ENCODE measurements at places on chromosomes 1 and 21.

GRCh38 chr1:54575605-54576290 is 27.7 kb downstream of the ACOT11 start:
- DNase-seq: no peak

DNA sequence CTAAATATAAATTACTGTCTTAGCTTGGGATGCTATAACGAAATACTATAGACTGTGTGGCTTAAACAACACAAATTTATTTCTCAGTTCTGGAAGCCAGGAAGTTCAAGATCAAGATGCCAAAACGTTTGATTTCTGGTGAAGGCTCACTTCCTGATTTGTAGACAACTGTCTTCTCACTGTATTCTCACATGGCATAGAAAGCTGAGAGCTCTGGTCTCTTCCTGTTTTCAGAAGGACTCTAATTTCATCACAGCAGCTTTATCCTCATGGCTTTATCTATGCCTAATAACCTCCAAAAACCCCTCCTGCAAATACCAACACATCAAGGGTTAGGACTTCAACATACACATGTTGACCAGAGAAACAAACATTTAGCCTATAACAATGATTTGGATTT is 1795.5 kb downstream of the MRPL39 start:
- no peak for DNase-seq

- DNase-seq: peak; percentile 33
Measured at GRCh38 chr1:161374373-161374772, 6.7 kb upstream of the CFAP126 start.

- no peak for DNase-seq
Measured at GRCh38 chr1:29901624-29902325, 665.5 kb downstream of the PTPRU start.

GRCh38 chr1:246147524-246148461 is 359.3 kb downstream of the SMYD3 start:
- no peak for DNase-seq

GRCh38 chr1:152505083-152505482 is 5.5 kb upstream of the LCE5A start:
- DNase-seq: peak; percentile 8

DNA sequence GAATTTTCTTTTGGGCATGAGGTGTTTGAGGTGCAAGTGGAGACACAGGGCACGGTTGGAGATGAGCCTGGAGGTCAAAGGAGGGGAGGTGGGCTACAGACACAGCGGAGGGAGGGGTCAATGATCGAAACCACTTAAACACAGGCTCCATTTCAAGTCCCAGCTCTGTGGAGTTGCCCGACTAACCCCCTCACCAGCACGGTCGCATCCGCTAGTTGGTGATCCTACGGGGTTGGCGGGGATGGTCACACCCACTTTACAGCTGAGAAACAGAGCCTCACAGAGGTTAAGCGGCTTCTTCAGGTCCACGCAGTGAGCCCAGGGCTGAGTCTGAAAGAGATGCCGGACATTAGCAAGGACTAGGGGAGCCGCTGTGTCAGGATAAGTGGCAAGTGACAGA is 60.1 kb upstream of the RUNX3 start:
- no peak for DNase-seq

GRCh38 chr1:101079341-101079740 is 53.8 kb upstream of the DPH5 start:
- no peak for DNase-seq

DNA sequence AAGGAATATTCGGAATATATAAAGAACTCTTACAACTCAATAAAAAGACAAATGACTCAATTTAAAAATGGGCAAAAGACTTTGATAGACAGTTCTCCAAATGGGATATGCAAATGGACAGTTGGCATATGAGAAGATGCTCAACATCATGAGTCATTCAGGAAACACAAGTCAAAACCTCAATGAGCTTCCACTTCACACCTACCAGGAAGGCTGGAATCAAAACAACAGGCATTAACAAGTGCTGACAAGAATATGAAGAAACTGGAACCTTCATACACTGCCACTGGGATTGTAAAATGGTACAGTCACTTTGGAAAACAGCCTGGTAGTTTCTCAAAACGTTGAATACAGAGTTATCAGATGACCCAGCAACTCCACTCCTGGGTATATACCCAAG is 17.2 kb downstream of the PGBD5 start:
- DNase-seq: no peak

GRCh38 chr1:100861379-100861778 is 33.3 kb downstream of the EXTL2 start:
- no peak for DNase-seq

DNA sequence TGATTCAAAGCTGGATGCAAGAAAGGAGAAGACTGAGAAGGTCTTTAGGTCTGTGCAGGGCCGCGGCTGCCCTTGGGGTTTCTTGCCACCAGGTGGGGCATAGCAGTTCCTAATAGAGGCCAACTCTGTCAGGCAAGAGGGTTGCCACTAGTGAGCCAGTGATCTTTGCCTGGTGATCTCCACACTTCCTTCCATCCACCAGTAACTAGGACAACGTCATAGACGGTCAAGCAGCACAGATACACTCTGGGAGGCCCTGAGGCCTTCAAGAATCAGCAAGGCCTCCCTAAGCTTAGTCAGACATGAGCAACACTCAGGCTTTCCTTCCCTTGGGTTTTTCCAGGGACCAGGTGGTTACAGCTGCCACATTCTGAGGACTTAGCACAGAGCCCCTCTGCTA is 32.9 kb upstream of the ATP2B4 start:
- DNase-seq: peak; percentile 13

DNA sequence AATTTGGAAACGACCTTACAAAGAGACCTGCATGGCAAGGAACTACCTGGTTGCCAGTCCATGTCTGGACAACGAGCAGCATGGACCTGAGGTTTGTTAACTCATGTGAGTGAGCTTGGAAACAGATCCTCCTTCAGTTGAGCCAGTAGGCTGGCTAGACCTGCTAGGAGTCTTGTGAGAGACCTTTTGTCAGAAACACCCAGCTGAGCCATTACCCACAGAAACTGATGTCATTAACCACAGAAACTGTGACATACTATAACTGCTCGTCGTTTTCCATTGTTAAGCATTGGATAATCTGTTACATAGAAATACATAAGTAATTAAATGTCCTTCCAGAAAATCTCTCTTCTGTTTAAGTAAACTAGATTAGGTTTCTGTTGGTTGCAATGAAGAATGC is 211.1 kb upstream of the C21orf91 start:
- no peak for DNase-seq

DNA sequence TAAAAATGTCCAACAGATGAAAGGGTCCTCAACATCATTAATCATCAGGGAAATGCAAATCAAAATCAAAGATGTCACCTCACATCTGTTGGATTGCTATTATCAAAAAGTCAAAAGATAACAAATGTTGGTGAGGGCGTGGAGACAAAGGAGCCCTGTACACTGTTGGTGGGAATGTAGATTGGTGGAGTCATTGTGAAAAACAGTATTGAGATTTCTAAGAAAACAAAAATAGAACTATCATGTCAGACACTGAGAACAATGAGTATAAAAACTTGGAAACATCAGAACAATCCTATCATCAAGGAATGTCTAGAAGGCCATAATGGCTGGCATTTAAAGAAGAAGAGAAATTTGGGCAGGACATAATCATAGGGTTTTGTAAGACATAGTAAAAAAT is 209.2 kb upstream of the PTGFR start:
- no peak for DNase-seq

GRCh38 chr1:208159555-208160258 is 84.5 kb downstream of the PLXNA2 start:
- DNase-seq: peak; percentile 68

All from cerebellar cortex (tissue), 1 donor.